ENCODE measurements at places on chromosomes 1 and 21.

GRCh38 chr21:42164818-42165217 is 54.1 kb upstream of the ABCG1 start:
- DNase-seq, result no peak

GRCh38 chr1:26692211-26692792 is 3.5 kb upstream of the ARID1A start:
- DNase-seq, result peak; percentile 97

DNA sequence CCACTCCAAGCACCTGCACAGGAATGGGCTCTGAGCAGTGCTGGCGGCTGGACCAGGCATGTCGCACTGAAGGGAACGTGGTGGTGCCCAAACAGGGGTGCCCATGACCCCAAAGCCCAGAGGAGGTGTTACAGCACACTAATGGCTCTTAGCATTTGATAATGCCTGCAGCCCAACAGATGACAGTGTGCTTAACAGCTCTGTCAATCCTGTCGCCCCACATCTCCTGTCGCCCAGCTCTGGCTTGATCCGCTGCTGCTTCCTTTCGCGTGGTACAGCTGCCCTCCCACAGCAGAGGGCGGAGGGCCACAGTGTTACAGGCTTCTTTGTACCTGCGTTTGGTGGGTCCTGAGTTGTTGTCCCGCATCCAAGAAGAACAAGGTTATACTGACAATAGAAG is 32.2 kb upstream of the CR1L start:
- DNase-seq, result no peak

DNA sequence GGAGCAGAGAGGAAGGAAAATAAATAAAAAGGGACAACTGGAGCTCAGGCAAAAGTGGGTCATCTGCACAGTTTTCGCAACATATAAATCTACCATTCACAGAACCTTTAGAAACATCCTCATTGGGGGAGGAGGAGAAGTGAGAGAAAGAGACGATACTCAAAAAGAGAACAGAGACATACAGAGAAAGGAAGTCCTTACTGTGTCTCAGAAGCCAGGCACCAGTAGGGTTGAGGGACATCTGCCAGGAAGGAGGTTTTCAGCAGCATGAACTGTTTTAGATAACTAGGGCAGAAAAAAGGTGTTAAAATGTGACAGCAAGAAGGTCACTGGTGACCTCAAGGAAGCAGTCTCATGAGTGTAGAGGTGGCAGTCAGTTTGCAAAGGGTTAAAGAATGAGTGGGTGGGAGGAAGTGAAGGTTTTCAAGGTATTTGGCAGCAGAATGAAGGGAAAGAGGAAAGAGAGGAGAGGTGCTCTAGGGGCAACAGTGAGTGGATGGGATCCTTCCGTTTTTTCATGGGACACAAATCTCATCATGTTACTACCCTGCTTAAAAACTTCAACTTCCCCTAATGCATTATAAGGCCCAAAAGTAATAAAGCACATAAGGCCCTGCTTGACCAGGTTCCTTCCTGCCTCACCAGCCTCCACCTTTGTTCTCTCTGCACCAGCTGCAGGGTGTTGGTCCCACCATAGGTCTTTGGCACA is 9.5 kb downstream of the JAK1 start:
- DNase-seq, result no peak

DNA sequence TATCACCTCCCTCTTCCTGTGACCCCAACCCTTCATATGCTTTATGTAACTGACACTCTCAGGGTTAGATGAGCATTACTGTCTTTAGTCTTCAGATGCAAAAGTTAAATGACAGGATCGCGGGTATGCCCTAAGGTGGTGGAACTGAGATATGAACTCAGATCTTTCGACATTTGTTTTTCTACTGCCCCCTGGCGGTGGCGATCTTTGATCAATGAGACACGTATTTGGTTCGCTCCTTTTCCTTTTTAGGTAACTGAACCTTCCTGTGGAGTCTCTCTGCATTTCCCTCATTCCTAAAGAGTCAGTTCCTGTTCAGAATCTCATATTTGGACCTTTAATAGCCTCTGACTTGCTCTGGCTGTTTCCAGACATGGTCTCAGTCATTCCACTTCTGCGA is 47.8 kb upstream of the ZP4 start:
- DNase-seq, result no peak

Measured in common myeloid progenitor, CD34-positive (primary cell).